Left lobe of liver (tissue), 2 donors: ENCODE measurements at places on chromosomes 2 and 18. TPM values are rescaled to one million over a fixed set of nuclear protein-coding genes. Genes with fewer than 3 reads are reported as not detected.

GRCh38 chr2:98020992-98021713, 25.4 kb upstream of the TMEM131 start:
- DNase-seq = no peak

- no peak for DNase-seq
Measured at GRCh38 chr18:55302167-55302833, 285.7 kb downstream of the TCF4 start.

- no peak for DNase-seq
Measured at GRCh38 chr2:69572641-69573040, 70.9 kb downstream of the AAK1 start.

GRCh38 chr18:45836242-45837205, 11.0 kb downstream of the SIGLEC15 start:
- DNase-seq = no peak

- DNase-seq = no peak
Measured at GRCh38 chr2:23373666-23374065, 11.3 kb upstream of the KLHL29 start.

GRCh38 chr2:105496271-105496670, 97.4 kb upstream of the FHL2 start:
- no peak for DNase-seq

GRCh38 chr18:6248017-6248416, 166.7 kb downstream of the L3MBTL4 start:
- DNase-seq = no peak

GRCh38 chr2:11574176-11575046, 40.6 kb downstream of the GREB1 start:
- no peak for DNase-seq

DNA sequence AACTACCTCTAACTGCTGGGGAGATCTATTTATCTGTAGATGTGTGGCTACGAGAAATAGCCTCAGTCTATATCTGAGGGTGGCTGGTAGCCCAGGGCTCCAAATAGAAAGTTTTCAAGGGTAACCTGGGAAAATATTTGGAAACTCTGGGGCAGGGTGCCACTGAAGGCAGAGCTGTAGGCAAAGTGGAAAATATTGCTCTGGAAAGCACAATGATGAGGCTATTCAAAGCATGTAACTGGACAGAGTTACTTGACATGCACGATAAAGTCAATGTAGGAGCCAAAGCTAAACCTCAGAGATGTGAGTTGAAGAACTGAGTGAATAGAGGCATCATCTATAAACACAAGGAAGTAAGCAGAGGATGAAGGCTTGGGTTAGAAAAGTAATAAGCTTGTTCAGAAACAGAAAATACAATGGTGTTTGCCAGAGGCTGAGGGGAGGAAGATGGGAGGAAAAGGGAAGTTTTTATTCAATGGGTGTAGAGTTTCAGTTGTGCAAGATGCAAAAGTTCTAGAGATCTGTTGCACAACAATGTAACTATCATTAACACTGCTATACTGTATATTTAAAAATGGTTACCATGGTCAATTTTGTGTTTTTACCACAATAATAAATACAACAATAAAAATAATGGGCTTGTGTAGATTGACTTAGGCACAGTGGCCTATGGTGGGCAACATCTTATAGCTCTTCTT, 171.6 kb downstream of the MBD2 start:
- DNase-seq = no peak

DNA sequence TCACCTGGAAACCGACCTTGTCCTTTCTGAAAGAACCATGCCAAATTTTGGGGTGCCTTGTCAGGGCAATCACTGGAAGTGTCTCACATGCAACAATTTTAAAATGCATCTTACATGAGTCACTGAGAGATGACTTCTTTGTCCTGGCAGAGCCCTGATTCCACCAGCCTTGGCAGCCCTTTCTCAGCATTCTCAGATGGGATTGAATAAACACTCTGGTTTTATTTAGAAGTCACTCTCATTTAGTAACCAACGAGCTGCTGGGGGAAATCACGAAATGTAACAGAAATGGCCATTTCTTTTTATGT, 3.8 kb upstream of the ATP8B1 start:
- DNase-seq = no peak

- no peak for DNase-seq
Measured at GRCh38 chr2:8633186-8633734, 48.6 kb upstream of the ID2 start.

- DNase-seq = no peak
Measured at GRCh38 chr18:36504928-36505327, 207.4 kb downstream of the FHOD3 start.

GRCh38 chr2:128155970-128156369, 65.0 kb downstream of the UGGT1 start:
- DNase-seq = no peak

GRCh38 chr2:74089816-74090745, 57.6 kb downstream of the BOLA3 start:
- DNase-seq = no peak

DNA sequence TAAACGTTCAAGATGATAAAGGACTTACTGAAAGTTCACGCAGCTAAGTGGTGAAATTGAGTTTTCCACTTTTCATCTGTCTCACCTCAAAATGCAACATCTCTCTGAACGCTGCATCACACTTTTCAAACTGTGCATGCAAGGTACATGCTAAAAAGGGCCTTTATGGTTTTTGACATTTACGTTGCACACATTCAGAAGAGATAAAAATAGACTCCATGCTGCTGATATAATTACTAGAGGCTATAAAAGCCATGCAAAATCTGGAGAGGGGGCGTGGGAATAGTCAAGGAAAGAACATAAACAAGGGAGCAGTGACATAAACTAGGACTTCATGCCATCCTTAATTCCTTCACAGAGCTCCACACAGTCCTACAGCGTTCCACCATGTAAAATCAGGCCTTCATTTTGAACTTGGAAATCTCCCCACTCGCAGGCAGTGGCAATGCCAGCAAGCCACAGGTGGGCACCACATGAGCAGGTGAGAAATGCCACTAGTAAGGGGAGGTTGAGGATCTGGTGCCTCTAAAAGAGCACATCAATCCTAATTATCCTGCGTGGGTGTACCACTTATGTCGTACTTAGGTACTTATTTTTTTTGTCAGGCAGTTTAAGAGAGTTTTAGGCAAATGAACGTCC, 71.4 kb downstream of the ZEB2 start:
- no peak for DNase-seq

- DNase-seq = no peak
Measured at GRCh38 chr2:97950329-97951154, 45.2 kb downstream of the TMEM131 start.

DNA sequence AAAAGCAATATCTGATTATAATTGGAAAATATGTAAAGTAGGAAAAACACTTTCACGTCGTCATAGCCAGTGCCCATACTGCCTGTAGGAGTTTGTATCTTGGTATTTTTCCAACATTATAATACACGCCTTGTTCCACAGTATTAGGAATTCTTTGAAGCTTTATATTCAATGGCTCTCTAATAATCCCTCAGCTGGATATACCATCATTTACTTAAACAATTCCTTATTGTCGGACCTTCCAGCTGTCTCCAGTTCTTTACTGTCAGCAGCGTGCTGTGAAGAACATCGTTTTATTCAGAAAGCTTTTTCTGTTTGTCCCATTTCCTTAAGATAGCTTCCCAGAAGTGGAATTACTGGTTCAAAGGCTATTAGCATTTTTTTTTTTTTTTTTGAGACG, 31.7 kb downstream of the ATP6V1C2 start:
- no peak for DNase-seq

DNA sequence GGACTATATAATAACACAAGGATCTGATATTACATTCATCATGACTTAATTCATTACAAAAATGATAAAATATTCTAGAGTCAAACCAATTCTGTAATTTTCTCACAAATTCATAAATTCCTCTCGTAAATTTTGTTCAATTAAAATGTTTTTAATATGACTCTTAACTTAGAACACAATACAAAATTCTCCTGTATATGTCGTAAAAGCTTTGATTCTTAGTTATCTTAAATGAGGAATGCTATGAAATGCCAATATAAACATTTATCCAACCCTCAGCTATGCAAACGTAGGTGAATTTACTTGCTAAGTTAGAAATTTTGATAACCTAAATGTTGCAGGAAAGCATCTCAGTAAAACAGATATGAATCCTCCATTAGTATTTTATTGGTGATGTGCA, 28.9 kb downstream of the ARHGAP15 start:
- no peak for DNase-seq

GRCh38 chr2:85777441-85777861, 23.7 kb downstream of the ATOH8 start:
- DNase-seq = no peak

- no peak for DNase-seq
Measured at GRCh38 chr2:117058366-117058765, 756.1 kb upstream of the DDX18 start.

DNA sequence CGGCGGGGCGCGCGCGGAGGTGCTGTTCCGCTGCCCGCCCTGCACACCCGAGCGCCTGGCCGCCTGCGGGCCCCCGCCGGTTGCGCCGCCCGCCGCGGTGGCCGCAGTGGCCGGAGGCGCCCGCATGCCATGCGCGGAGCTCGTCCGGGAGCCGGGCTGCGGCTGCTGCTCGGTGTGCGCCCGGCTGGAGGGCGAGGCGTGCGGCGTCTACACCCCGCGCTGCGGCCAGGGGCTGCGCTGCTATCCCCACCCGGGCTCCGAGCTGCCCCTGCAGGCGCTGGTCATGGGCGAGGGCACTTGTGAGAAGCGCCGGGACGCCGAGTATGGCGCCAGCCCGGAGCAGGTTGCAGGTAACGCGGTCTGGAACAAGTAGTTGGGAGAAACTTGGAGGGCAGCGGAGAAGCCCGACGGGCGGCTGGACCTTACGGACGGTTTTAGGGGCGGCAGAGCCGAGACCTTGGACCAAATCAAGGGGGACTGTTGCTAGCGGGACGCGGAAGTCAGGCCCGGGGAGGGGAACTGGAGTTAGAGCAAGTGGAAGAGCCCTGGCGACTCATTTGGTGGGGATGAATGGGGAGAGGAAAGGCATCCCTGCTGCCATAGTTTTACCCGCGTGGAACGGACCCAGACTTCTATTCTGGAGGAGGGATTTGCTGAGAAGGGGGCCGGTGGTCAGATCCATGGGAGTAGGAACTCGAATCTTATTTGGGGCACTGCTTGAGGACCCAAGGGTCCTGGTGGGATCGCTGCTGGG, 573 bp downstream of the IGFBP2 start:
- peak; percentile 55 for DNase-seq

DNA sequence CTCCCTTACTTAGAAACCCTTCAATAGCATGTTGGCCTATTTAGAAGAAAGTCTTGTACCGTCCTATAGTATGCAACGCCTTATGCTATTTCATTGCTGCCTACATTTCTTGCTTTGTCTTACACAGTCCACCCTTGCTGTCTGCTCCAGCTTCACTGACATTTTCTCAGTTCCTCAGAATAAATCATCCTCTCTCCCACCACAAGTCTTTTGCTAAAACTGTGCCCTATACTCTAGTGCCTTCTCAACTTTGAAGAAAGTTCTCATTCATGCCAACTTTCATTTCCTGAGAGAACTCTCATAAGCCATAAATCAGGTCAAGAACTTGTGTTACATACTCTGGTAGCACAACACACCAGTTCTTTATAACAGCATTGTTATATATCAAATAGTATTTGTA, 54.3 kb upstream of the COL3A1 start:
- DNase-seq = no peak

GRCh38 chr18:58310517-58310916, 266.5 kb downstream of the NEDD4L start:
- DNase-seq = no peak

DNA sequence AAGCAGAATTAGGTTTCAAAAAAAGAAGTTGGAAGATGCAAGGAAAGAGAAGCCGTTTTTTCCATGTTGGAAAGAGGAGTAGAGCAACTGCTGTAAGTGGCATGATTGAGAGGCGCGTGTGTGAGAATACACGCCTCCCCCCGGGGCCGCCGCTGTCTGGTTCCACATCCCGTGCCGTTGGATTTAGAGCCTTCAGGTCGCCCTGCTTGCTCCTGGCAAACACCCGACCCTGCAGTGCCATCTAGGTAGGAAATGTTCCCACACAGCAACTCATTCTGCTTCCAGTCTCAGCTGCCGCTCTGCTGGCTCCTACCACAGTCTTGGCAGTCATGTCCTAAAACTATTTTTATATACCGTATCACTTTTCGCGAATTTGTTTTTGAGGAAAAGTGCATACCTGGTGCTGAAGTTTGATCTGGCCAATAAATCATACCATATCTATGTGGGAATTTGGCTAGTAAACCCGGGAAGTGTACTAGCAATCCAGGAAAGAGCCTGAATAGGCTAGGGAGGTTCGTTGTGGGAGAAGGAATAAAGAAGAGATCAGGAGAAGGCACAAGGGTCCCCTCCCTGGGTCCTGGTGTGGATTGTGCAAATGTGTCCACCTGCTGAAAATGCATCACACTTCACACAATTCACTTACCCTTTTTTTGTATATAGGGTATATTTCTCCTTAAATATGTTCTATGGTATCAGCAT, 372.7 kb downstream of the FBXO15 start:
- DNase-seq = no peak

- DNase-seq = no peak
Measured at GRCh38 chr18:75521816-75522215, 94.3 kb upstream of the SMIM21 start.

DNA sequence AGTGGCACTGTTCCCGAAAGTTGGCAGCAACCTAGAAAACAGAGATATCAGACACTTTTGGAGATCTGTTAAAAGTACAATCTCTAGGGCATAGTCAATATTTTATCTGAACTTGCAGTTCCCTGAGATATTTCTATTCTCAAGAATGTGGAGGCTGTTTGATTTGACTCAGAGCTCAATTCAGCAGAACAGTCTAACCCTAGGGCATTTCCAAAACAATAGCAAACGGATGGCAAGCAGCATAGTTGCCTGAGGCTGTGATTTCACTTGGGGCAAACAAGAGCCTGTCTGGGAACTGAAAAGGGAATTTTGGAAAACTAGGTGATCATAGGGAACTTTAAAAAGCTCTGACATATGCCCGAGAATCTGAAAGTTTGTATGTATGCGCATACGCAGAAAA, 772.8 kb upstream of the LRRTM1 start:
- DNase-seq = no peak

Gene IGFBP2
- 404 TPM for total RNA-seq

Gene VAMP5
- 31.7 TPM for total RNA-seq

Gene LAMA3
- 1.5 TPM for total RNA-seq

Gene EN1
- total RNA-seq = not detected

Gene TDRD15
- 0.93 TPM for total RNA-seq

Gene MAB21L4
- 19.3 TPM for total RNA-seq

Gene RAPGEF4
- total RNA-seq = 12.8 TPM

Gene CYP20A1
- total RNA-seq = 19.1 TPM

Gene SFT2D3
- 3.7 TPM for total RNA-seq
